H1 (cell line): ENCODE measurements at places on chromosomes 2 and 18. TPM values are rescaled to one million over a fixed set of nuclear protein-coding genes. Genes with fewer than 3 reads are reported as not detected.

DNA sequence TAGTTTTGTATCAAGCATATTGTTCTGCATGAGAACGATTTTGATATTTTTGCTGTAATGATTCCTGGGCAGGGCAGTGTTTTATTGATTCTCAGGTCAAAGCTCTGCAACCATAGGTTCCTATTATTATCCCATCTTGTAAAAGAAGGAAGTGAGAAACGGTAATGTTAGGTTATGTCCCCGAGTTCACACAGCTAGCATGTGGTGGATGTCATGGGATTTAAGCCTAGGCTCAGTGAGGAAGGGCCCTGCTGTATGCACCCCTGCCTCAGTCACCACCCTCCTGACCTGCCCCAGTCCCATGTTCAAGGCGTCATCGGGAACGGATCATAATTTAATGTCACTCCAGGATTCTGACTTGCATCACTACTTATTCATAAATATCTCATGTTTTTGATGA, 10.7 kb downstream of the ACP1 start:
- DNase-seq = no peak

Gene POMC
- 1.7 and 2.2 TPM in 2 replicates for total RNA-seq

DNA sequence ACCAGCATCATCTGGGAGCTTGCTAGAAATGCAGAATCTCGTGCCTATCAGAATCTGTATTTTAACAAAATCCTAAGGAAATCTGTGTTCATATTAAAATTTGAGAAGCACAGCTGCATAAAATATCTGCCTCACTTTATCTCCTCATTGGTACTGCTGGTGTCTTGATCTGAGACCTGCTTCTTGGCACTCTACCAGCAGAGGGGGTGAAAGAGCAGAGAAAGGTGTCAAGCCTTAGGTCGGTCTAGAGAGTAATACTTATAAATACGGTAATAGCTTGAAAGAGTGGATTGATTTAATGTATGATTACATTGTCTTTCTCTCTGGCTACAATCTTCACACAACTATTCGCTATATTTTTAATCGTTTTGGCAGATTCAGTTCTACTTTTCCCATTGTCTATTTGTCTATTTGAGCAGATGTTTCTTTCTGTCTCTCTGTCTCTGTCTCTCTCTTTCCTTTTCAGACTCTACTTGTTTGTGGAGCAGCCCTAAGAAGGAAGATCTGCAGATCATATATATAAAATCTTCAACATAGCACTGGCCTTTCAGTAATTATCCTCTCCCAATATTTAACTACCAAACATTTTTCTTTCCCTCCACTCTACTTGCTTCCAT, 1.7 kb upstream of the GCG start:
- peak; percentile 27 for DNase-seq

DNA sequence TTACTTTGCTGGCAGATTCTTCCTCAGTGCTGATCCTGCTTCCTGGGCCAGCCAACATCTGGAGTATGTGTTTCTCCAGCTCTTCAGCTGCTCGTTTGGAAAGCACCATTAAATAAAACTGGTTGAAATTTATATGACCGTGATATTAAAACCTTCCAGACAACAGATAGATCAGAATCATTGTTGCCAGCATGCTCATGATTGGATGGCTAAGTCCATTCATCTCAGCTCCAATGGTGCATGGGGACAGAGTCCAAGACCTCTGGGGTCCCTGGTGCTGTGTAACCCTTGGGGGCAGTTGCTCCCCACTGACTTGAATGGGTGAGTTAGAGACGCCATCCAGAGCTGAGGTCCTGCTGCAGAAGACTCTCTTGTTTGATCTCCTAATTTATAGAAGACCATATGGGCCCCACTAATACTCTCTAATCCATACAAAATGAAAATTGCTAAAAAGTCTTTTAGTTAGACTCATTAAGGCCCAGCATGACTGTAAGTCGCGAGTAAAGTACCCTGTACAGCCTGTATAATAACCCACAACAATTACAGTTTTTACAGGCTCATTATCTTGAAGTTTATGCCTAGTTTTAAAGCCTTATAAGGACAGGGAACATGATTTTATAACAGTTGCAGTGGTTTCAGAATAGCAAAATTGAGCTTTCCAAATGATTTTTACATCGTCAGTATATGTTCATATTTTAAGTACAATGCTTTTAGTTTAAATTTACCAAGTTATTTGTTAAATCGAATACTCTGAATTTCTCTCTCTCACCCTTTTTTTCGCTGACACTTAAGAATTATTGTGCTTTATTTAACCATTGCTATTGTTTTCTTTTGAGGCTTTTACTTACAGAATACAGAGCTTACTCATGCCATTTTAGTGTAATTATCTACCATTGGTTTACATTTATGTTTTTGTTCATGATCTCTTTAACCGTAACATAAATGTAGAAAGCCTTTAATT, 60.0 kb downstream of the CABLES1 start:
- no peak for DNase-seq

Gene TEX44
- not detected in 2 replicates for total RNA-seq

Gene EML6
- total RNA-seq = 1.6 and 2.9 TPM in 2 replicates

Gene OTOS
- total RNA-seq = 0.63 TPM in 1 of 2 replicates, not detected in the other

DNA sequence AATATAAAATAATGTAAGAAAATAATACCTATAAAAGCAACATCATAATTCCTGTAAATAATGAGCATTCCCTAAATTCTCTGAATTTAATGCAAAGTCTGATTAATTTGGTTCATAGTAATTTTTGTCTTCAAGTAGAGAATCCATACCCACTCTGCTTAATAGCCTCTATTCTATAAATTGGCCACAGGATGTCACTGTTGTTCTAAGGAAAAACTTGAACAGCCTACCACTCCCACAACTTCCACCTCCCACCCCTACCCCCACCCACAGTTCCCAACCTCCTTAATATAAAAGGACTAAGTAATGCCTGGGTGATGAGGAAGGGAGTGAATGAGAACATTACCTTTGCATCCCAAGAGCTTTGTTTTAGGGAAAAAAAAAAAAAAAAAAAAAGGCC, 27.2 kb upstream of the BBS5 start:
- DNase-seq = no peak

Gene CPO
- 1.3 and 1.9 TPM in 2 replicates for total RNA-seq

DNA sequence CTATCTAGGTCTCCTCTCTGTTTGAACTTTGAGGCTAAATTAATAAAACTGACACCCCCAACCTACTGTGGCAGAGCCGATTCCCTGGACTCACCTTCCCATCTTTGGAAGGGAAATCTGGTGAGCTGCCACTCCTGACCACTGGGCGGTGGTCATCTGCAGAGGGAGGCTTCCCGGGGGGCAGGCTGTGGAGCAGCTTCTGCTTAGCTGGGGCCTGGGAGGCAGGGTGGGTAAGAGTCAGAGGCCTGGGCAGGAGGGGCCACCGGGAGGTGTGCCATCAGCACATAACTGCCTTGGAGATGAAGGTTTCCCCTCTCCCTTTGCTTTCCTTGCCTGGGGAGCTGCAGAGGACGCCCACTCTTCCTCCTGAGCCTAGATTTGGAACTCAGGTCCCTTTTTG, 2.3 kb upstream of the NPPC start:
- DNase-seq = no peak

DNA sequence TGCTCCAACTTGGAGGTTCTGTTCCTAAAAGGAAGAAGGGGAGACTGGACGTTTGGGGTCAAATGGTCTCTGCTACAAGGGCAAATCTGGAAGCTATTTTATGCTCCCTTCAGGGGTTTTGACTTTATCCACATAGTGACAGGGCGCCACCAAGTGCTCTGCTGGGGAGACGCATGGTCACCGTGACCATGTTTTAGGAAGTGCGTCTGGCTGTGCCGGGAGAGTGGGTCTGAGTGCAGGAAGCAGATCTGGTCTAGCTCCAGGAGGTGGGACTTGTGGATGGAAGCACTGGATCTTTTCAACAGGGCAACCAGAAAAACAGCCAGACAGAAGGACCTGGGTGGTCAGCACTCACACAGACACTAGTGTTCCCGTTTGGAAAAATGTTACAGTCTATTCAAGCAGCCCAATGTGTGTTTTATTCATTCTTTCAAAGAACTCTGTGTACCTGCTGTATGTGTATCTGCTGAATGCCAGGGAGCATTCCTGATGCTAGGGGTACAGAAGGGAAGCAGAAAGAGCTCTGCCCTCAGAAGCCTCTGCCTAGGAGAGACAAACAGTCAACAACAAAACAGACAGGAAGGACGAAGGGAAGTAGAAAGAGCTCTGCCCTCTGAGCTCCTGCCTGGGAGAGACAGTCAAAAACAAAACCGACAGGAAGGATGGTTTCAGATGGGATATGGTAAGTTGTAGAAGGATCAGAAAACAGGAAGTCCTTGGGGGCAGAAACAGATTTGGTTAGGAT, 14.3 kb downstream of the IMPA2 start:
- DNase-seq = no peak
